ENCODE measurements at places on chromosomes 1 and 21. TPM values are rescaled to one million over a fixed set of nuclear protein-coding genes. Genes with fewer than 3 reads are reported as not detected.

Gene TENT5C
- under 0.01 TPM for total RNA-seq

Gene CD247
- total RNA-seq: not detected

Gene OR2L8
- not detected for total RNA-seq

Gene MAP3K21
- total RNA-seq: 0.19 TPM

Gene TRIM45
- total RNA-seq: 0.98 TPM

Gene FLG2
- not detected for total RNA-seq

Gene TAL1
- 45.1 TPM for total RNA-seq

Gene AHCTF1
- total RNA-seq: 35.6 TPM

Gene GNAT2
- not detected for total RNA-seq

Gene POU3F1
- total RNA-seq: not detected

Gene PDZK1IP1
- not detected for total RNA-seq

Gene CDC42SE1
- 88.8 TPM for total RNA-seq

Gene SEMA4A
- total RNA-seq: 0.65 TPM

Gene C1QA
- total RNA-seq: not detected

Gene C8B
- not detected for total RNA-seq

Gene PRKAA2
- total RNA-seq: 3.3 TPM

Gene KIF21B
- 4.6 TPM for total RNA-seq

Gene TNFRSF9
- total RNA-seq: 0.96 TPM

Gene HTR6
- total RNA-seq: under 0.01 TPM

Gene RGS16
- total RNA-seq: 0.33 TPM

Gene TCHHL1
- not detected for total RNA-seq

Gene ATP1A2
- not detected for total RNA-seq

Gene S100B
- total RNA-seq: not detected

Gene OR2G6
- not detected for total RNA-seq

Gene KPRP
- not detected for total RNA-seq

Gene RCSD1
- 0.96 TPM for total RNA-seq

Gene TEKT2
- 0.10 TPM for total RNA-seq

Gene GCLM
- total RNA-seq: 39.0 TPM

Gene LENEP
- total RNA-seq: 1.3 TPM

Gene ETS2
- total RNA-seq: 37.2 TPM

Gene HSPB7
- not detected for total RNA-seq

Gene ELF3
- total RNA-seq: 0.10 TPM

Gene TDRKH
- total RNA-seq: 4.1 TPM

Gene ALPL
- total RNA-seq: 0.33 TPM

Gene C1orf56
- total RNA-seq: 2.5 TPM

Gene PGLYRP3
- total RNA-seq: not detected

Gene TMEM125
- total RNA-seq: not detected

Gene F5
- total RNA-seq: not detected

Gene NIBAN1
- total RNA-seq: 6.4 TPM

Gene TRIM63
- total RNA-seq: not detected

Gene CRNN
- not detected for total RNA-seq

Gene ATAD3C
- not detected for total RNA-seq

Gene FNDC5
- total RNA-seq: 0.33 TPM

Gene LUZP1
- 81.3 TPM for total RNA-seq

Gene DLGAP3
- not detected for total RNA-seq

Gene MRAP
- not detected for total RNA-seq

Gene PAQR7
- total RNA-seq: 9.8 TPM

Gene KCNT2
- total RNA-seq: 2.0 TPM

Gene MROH9
- total RNA-seq: not detected

Gene MYOG
- total RNA-seq: not detected

Data from vein endothelial cell (primary cell).